ENCODE measurements at places on chromosomes 1 and 21.

DNA sequence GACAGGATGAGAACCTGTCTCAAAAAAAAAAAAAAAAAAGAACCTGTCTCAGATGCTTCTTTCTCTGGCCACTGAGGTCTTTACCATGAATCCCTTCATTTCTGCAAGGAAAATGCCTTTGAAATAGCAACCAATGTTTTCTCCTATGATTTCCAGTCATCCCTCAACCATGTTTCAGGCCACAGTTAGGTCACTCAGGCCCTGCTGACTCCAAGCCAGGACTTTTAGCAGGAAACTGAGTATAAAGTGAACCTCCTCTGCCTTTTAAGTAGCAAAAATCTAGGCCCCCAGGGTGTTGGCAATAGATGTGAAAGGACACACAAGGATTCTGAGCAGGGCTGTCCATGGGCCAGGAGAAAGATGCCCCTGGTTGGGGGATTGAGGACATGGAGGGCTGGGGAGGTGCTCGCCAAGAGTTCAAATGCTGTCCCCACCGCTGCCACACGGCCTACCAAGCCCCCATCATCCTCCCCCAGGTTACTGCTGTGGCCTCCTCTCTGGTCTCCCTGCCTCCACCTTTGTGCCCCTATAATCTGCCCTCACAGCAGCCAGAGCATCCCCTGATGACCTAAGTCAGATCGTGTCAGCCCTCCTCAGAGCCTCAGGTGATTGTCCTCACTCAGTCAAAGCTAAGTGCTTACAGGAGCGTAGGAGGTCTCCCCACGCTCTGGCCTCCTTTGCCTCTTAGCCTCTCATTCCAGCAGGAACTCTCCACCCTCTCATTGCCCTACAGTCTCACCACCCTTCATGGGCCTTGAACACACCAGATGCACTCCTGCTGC is 54.6 kb downstream of the MATN1 start:
- no peak for DNase-seq

GRCh38 chr1:110151175-110151669 is 928 bp downstream of the SLC6A17 start:
- no peak for DNase-seq

GRCh38 chr1:42013881-42014470 is 95.3 kb upstream of the HIVEP3 start:
- DNase-seq = no peak

GRCh38 chr1:205535866-205536758 is 31.6 kb downstream of the CDK18 start:
- no peak for DNase-seq

GRCh38 chr1:156356875-156357534 is 12.0 kb upstream of the RHBG start:
- DNase-seq = no peak

DNA sequence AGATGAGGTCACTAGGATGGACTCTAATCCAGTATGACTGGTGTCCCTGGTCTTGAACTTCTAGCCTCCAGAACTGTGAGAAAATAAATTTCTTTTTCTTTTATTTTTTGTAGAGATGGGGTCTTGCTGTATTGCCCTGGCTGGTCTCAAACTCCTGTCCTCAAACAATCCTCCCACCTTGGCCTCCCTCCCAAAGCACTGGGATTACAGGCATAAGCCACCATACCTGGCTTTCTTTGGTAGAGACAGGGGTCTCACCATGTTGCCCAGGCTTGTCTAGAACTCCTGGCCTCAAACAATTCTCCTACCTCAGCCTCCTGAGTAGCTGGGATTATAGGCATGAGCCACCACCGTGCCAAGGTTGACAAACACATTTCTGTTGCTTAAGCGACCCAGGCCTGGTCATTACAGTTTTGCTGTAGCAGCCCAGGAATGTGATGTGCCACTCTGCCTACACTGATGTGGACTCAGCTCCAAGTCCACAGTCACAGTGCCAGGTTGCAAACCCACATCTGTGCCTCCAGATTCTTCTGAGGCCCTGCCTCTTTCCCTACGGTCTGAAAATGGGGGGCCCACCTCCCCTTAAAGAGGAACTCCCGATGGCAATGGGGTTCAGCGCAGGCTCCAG is 15.9 kb downstream of the PYCR2 start:
- DNase-seq = no peak

DNA sequence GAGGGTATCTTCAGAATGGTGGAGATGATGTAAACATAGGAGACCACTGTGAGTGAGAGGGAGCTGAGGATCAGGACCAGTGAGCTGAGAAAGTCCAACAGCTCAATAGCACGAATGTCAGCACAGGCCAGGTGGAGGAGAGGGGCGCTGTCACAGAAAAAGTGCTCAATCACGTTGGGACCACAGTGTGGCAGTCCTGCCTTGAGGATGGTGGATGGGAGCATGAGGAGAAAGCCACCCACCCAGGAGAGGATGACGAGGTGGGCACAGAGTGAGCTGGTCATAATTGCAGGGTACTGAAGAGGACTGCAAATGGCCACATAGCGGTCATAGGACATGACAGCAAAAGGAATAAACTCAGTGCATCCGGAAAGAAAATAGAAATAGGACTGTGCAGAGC is 8.1 kb downstream of the OR11L1 start:
- DNase-seq = no peak

- DNase-seq = no peak
These were observed 25.6 kb downstream of the GON4L start for GRCh38 chr1:155831279-155831976.

DNA sequence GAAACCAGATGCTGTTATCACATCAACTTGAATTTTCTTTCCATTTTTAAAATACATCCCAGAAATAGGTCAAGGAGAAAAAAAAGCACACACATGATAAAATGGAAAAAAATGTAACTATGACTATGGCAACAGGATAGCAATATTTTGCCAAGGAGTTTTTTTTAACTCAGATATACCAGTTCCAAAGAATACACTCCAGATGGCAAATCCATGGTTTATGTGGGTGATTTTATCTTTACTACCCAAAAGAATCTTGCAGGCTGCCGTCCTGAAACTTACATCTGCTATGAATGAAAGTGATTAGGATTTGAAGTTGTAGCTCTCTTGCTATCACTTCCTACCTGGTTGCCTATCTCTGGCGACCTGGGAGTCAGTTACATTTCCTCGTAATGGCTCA is 91.0 kb upstream of the PLPPR4 start:
- DNase-seq = no peak

DNA sequence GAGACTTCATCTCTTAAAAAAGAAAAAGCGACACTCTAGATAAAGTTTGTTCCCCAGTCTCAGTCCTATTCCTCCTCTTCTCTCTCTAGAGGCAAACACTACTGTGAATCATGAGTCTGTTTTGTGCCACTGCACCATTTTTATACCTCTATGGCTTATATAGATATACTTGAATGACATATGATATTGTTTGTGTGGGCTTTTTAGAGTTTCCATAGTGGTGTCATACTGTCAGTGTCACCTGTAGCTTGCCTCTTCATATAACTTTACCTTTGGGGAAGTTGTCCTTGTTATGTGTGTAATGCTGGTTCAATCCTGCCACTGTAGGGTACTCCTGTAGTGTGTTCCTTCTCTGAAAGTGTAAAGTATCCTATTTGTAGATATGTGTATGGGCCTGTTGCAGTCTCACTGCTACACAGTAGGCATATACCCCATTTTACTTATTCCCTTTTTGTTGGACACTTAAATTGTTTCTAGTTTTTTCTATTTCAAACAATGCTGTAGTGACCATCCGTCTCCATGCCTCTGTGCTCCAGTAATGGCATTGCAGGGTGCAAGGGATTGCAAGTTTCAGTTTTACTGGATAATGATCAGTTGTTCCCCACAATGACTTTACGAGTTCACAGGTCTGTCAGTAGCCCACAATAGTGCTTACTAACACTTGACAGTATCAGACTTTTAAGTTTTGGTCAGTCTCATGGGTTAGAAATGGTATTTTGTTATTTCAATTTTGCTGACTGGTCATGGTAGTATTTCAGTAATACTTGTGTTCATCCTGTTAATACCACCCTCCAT is 2.7 kb downstream of the PRMT2 start:
- no peak for DNase-seq

GRCh38 chr1:155200920-155201319 is 6.8 kb downstream of the THBS3 start:
- DNase-seq = no peak

DNA sequence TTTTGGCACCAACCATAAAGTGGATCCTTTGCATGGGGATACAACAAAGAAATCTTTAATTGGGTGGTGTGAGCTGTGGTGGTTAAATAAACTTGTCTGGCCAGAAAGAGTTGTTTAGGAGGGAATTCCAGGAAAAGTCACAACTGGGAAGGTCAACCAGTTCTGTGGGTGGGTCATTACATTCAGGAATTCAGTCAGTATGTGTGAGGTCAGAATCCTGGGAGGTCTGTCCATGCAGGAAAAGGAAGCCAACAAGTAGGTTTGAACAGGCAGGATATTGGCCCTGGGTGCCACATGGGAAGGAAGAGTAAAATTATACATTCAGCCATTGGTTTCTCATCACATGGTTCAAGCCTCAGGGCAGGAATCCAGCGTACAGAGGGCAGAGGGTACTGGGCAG is 162.3 kb upstream of the ADAMTS5 start:
- no peak for DNase-seq
